ENCODE measurements at places on chromosomes 4 and X.

DNA sequence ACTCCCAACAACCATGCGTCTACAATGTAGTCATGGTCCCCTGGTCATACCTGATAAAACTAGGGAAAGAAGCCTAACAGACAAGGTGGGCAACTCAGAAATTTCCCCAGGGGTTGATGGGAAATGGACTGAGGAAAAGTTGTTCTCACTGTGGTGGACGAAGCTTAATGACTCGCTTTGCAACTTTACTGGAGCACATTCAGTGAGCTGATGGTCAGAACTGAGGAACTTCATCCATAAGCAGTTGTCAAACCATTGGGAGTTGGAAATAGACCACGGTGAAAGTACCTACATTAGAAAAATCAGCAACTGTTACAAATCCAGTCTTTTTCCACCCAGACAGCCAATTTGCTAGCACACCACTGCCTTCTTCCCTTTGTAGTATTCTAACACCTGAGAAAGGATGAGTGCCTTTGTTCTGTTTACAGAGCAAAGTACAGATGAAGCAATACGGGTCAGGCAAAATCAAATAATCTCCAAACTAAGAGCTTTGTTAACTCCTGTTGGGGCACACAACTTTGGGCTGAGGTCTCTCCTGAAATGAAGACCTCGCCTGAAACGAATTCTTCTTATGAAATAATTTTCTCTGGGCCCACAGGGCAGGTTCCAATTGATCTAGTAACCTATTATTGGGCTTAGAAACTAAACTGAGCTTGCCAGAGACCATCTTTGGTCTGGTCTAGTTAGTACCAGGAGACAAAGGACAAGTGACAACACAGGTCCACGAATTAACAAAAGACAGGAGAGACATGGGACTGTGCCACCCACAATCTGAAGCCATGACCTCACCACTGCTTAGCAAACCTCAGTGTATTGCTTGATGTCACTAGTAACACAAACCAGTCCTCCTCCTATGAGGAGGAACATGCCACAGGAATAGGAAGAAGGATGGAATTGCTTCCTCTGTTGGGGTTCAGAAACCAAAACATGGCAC is 58.9 kb upstream of the NFKB1 start:
- DNase-seq = no peak

DNA sequence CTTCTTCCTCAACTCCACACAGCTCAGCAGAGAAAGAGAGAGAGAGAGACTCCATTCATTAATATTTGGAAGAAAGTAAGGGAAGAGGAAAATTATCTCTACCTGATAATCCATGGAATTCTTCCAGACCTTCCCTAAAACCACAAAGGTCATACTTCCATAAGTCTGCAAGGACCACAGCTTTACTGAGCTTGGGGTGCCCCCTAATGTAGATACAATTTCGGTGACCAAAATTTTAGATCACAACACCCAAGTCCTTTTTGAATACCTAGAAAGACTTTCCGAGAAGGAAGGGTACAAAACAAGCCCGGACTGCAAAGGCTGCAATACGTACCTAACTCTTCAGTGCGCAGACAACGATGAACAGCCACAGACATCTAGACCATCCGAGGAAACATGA is 523.9 kb downstream of the GLUD2 start:
- DNase-seq = no peak

DNA sequence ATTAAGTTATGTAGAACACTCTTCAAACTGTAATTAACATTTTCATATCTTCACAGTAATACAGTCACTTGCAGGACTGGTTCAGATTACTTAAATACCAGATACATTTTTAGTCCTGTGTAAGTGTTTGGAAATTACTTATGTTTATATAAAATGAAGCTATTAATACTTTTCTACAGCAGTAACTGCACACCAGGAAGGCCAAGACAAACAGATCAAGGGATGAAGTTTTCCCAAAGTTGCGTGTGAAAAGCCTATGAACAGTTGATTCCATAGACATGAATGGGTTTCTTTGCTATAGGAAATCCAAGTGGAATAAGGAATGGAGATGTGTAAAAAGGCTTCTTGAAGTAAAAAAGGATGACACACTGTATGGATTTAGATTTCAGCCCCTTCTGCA is 28.9 kb upstream of the DRP2 start:
- DNase-seq = no peak

GRCh38 chrX:110052303-110052702 is 49.4 kb downstream of the TMEM164 start:
- no peak for DNase-seq

- no peak for DNase-seq
Observed at GRCh38 chrX:77938083-77938680, 27.7 kb downstream of the ATP7A start.

DNA sequence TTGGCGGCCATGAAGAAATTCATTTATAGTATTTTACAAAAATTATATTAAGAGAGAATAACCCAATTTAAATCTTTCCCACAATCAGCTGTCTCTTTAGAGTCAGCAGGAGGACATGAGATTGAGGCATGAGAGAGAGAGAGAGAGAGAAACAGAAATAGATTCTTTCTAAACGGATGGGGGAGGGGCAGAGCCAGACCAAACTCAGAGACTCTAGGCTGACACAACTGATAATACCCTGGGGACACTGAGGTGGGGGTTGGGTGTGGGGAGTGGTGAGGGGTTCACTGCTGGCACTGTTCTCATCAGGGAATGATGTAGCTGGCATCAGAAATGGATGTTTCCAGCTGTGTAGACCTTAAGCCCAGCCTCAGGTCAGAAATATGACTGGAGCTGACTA is 20.5 kb upstream of the HOPX start:
- DNase-seq = no peak

GRCh38 chr4:77002321-77003107 is 53.0 kb downstream of the SEPTIN11 start:
- no peak for DNase-seq

DNA sequence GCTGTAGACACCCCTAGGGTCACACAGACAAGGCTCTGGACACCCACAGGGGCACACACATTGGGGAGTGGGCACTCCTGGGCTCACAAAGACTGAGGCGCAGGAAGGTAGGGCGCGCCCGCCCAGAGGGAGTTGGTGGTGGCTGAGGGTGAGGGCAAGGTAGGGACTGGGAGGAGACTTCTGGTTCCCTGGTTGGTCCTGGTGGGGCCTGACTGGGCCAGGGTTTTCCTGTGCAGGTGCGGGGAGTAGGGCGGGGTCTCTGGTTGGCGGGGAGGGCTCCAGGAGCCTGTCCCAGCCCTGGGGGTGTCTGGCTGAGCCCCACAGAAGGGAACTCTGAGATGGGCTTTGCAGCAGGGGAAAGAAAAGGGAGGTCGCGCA is 6.7 kb upstream of the WAS start:
- DNase-seq = no peak

DNA sequence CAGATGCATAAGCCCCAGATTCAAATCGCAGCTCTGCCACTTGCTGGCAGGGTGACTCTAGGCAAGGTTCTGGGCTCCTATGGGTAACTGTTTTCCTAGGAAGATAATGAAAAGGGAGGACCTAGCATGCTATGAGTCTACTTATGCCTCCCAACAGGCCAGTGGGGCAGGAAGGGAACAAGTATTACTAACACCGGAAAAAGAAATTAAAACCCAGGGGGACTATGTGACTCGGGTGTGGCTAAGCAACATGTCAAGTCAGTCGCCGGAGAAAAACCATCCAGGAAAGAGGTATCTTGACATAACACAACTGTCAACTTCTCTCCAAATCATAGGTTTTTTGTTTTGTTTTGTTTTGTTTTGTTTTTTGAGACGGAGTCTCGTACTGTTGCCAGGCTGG is 45.5 kb upstream of the RBPJ start:
- no peak for DNase-seq

- no peak for DNase-seq
Observed at GRCh38 chr4:73870768-73871167, 1.6 kb downstream of the CXCL1 start.

- no peak for DNase-seq
Observed at GRCh38 chr4:47914926-47915237, 499 bp upstream of the NFXL1 start.

DNA sequence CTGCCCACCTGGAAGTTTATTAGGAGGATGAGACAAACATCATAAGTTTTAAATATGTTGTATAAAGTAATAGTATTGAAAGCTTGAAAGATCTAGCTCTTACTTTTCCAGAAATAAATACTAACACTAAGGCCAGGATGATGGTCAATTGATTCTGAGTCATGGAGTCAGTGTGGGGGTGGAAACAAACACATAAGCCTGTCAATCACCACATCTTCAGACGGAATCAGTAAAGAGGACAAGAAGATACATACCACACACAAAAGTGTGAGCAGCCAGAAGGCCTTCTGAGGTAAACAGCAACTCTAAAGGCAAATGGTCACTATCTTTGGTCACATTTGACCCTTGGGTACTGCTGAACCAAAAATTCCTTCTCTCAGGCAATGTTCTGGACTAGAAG is 365.0 kb upstream of the RASGEF1B start:
- no peak for DNase-seq
